Activated T-cell treated with anti-CD3 and anti-CD28 coated beads, Interleukin-2, amount 50 U/mL, for 4 hours (primary cell): ENCODE measurements at places on chromosomes 7 and 10. TPM values are rescaled to one million over a fixed set of nuclear protein-coding genes. Genes with fewer than 3 reads are reported as not detected.

DNA sequence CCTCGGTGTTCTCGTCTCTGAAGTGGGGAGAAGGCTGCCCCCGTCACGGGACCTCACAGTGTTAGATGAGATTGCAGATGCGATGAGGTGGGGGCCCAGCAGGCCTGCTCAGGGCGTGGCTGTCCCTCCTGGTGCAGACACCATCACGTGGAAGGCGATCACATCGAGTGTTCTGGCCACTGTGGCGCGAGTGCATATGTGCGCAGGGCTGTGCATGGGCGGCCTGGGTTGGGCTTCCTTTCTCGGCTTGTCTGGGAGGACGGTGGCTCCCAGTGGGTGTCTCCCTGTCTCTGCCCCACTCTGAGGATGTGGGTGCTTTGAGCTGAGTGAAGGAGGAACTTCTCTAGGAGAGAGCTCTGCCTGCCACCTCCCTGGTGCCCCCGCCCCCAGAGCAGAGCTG, 83.1 kb downstream of the LHPP start:
- no peak for DNase-seq

DLX6 gene
- not detected for total RNA-seq

SRI gene
- total RNA-seq = 140 TPM

GRCh38 chr10:72056932-72057751, 31.2 kb downstream of the SPOCK2 start:
- DNase-seq = no peak

GRCh38 chr10:48273741-48274140, 755 bp downstream of the FRMPD2 start:
- DNase-seq = no peak
